ENCODE measurements at places on chromosomes 3 and 15.

GRCh38 chr3:145628211-145628610, 532.8 kb downstream of the PLOD2 start:
- no peak for DNase-seq

GRCh38 chr3:105798381-105798934, 70.4 kb downstream of the CBLB start:
- no peak for DNase-seq

DNA sequence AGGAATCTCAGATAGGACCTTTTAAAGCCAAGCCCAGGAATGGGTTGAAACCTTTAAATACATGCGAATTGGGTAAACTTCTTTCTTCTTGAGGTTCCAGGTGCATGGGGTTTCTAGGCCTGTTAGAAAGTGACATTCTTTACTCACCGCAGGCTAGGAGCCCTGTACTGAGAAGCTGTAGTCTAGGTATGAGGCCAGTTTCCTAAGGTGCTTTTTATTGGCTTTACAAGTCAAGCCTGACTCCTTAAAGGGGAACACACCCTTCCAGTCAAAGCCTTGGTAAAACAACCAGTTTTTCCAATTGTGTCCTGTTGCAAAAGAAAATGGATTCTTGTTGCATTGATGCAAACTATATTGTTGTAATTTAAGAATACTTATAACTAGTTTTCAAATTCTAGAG, 76.1 kb upstream of the ATP11B start:
- DNase-seq, result no peak

- DNase-seq, result no peak
Observed at GRCh38 chr15:41836713-41837454, 1.8 kb upstream of the PLA2G4B start.

GRCh38 chr3:47841786-47842349, 38.9 kb downstream of the DHX30 start:
- no peak for DNase-seq

DNA sequence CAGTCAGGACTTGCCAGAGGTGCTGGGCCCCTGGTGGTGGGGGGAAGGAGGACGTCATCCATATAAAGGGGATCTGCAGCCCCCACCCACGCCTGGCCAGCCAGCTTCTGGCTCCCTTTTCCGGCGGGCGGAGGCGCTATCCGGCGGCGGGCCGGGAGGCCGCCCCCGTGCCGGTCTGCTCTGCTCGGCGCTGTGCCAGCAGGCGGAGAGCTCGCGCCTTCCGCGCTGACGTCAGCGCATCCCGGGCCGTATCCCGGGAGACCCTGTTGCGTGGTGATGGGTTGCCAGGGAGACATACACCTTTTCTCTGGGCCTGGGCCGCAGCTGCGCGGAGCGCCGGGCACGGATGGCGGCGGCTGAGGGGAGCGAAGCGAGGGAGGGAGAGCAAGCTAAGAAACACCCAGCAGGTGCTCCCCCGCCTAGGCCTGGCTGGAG, 1.1 kb downstream of the FAM131A start:
- no peak for DNase-seq

- peak; percentile 87 for DNase-seq
Observed at GRCh38 chr15:101088788-101089578, 162.9 kb downstream of the CHSY1 start.

- no peak for DNase-seq
Observed at GRCh38 chr3:103025880-103026279, 591.1 kb downstream of the ZPLD1 start.

GRCh38 chr3:61452535-61453090, 108.8 kb upstream of the PTPRG start:
- no peak for DNase-seq

GRCh38 chr3:48440590-48440958, 517 bp downstream of the TMA7 start:
- no peak for DNase-seq

DNA sequence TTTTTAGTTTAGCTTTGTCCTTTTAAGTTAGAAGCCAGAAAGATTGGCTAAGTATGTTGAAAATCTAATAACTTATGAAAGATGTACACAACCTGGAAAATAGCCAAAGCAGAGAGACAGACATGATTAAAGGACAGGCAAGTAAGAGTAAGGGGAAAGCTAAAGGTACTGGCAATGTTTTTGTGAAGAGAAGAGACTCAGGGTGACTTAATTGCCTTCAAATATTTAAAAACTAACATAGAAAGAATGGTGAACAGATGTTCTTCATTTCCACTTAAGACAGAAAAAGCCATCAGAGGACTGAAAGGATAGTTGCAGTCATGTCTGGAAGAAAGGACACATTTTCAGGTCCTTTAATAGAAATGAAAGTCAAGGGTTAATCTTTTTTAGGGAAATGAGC, 68.8 kb downstream of the ZNF385D start:
- DNase-seq, result no peak

DNA sequence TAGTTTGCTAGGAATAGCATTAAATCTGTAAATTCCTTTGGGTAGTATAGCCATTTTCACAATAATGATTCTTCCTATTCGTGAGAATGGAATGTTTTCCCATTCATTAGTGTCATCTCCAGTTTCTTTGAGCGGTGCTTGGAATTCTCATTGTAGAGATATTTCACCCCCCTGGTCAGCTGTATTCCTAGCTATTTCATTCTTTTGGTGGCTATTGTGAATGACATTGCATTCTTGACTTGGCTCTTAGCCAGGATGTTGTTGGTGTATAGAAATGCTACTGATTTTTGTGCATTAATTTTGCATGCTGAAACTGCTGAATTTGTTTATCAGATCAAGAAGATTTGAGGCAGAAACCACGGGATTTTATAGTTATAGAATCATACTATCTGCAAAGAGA, 690.5 kb upstream of the ALCAM start:
- no peak for DNase-seq

DNA sequence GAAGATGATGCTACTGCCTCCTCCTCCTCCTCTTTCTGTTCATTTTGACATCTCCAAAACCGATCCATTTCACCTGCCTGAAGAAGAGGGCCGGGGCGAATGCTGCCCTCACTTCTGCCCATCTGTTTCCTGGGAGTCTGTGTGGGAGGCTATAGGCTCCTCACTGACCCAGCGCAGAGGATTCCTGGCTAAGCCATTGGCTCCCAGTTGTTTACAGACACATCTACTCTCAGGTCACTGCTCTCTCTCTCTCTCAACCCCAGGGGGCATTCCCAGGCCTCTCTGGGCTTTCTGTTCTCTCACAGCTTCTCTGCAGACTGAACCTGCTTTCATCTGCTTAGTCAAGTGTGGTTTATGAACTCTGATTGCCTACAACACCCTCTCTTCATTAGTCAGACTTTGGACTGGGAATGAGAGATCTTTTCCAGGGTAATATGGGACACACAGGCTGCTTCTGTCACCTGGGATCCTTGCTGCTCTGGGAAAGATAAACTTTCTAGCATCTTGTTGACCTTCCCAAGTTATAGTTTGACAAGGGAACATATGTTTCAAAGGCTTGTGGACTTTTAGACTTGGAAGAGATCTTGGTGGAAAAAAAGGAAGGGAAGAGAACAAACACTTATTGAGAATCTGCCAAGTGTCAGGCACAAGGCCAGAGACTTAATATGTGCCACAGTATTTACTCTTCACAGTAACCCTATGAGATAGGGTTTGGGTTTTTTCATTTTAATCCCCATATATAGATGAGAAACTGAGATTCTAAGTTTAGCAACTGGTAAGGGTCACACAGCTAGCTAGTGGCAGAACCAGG, 30.2 kb upstream of the USP3 start:
- DNase-seq, result peak; percentile 41

- DNase-seq, result no peak
Observed at GRCh38 chr3:132032959-132033358, 1.9 kb downstream of the CPNE4 start.

GRCh38 chr3:105253225-105253624, 113.5 kb upstream of the ALCAM start:
- DNase-seq, result no peak

DNA sequence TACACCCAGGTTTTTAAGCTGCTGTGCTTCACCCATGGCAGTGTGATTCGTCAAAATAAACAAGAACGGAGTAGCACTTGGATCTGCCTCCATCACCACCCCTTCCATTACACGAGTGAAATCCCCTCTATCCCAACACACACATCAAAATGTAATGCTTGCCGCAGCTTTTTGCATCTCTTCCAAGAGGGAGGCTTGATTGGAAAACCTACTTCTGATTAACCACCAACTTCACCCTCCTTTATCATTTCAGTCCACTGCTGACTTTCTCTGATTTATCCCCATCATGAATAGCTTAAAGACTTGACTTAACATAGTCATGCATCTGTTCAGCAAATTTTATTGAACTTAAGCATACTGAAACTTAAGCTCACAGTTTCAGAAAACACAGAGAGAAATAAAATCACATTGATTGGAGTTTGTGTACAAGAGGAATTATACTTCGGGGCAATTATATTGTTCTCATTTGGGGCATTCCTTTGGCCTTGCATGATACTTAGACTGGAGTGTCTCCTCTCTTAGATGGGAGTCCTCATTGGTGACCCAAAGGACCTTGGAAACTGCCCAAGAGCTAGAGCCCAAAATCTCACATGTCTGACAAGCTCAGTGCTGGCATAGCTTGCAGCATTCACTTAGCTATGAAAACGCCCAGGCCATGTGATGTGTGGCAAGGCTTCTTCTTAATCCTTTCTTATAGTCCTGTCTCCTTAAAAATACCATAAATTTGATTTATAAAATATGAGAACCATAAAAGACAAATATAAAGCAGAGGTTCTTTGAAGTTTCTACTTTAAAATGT, 124.3 kb upstream of the UMPS start:
- no peak for DNase-seq

DNA sequence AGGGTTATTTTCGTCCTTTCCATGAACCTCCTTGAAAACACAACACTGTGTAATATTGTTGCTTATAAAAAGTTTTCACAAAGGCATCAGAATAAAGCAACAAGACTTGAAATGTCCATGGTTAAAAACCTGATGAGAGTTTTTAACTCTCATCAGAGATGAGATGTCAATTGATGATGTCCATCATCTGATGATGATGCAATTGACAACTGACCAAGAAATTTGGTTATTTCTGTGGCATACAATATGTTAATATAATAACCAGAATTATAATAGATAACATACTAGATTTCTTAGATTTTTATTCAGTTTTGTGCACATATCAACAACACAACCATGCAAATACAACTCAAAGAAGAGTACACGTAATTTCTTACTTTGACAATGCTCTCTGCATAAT, 15.5 kb upstream of the FNDC3B start:
- no peak for DNase-seq

- DNase-seq, result no peak
Observed at GRCh38 chr3:29382409-29382808, 101.5 kb downstream of the RBMS3 start.

DNA sequence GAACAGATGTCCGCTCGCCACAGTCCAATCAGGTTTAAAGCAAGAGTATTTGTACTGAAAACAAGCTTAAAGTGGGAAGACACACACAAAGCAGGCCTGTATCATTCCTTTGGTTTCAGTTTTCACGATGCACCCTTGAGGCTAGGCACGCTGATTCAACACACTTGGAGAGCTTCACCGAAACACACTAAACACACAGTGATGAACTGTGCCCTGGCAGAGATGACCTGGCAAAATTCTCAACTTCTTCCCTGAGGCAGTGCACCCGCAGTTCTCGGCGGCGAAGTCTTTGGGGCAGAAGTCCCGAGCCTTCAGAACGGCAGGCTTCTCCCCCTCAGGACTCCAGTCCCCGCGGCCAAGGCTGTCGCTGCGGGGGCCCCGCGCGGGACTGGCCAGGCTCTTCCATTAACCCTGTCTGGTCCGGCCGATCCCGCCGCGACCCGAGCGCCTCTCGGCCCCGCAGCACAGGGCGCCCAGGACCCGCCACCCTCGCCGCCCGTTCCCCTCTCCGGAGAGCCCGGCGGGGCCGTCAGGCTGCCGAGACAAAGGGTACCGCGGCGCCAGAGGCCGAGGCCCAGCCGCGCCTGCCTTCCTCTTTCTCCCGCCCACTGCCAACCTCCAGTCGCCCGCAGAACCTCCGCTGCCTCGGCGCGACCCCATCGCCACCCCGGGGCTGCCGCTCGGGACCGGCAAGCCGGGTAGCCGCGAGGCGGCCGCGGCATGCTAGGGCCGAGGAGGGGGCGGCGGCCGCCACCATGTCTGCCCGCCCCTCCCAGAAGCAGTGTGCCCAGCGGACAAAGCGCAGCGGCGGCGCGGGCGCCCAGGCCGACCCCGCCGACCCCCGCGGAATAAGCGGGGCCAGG, 792 bp downstream of the GABPB1 start:
- DNase-seq, result peak; percentile 30

DNA sequence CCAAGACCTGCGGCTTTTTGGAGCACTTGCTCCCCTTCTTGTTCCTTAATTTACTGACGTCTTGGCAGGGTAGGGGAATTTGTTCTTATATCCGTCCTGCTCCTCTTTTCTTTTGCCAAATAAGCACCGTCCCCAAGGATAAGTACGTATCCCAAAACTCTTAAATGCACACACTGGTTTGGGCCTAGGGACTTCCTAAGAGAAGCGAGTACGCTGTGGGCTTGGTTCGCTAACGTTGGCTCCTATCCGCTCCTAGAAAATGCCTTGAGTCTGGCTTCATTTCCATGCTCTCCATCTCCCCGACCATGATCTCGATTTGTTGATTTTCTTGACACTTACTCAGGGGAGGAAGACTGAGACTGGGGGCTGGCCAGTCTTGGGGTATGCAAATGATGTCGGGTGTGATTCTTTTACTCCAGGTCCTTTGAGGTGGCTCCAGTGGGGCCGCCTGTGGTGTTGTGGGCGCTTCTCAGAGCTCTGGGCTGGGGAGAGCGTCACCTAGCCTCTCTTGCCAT, 1.3 kb downstream of the MYRIP start:
- no peak for DNase-seq

GRCh38 chr3:195210266-195210973, 60.5 kb downstream of the XXYLT1 start:
- no peak for DNase-seq

DNA sequence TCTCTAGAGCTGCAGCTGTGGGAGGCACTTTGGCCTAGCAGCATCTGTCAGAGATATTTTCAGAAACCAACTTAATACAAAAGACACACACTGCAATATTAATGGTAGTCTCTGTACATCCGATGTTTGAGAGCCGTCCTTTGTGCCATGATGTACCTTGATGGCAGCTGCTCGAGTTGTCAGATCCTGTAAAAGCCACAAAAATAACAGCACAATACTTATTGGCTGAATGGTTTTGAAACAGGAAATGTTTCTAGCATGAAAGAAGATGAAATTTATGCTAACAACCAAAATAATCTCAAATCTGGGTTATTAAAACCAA, 445.5 kb upstream of the TBL1XR1 start:
- no peak for DNase-seq

DNA sequence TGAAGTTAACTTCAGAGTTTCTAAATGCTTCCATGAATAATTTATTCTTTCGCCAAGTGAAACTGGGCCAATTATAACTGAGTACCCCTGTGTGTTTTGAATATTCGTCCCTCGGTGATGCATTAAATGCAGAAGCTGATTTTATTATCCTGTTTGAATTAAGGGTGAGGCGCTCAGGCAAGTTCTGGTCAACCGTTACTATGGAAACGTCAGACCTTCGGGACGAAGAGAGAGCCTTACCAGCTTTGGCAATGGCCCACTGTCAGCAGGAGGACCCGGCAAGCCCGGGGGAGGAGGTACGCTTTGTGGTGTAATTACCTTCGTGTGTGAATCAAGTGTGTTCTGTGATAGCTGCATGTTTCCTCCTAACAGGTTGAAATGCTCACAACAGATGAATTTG, 239.8 kb downstream of the ITPR1 start:
- no peak for DNase-seq

All from stimulated activated CD4-positive, alpha-beta T cell treated with anti-CD3 and anti-CD28 coated beads, Interleukin-12 subunit alpha, Interleukin-12 subunit beta, amount 100 ng/mL, for 4 hours (primary cell).